ENCODE measurements at places on chromosomes 5 and 9.

GRCh38 chr5:133688391-133688790 is 76.0 kb upstream of the FSTL4 start:
- DNase-seq, result no peak

DNA sequence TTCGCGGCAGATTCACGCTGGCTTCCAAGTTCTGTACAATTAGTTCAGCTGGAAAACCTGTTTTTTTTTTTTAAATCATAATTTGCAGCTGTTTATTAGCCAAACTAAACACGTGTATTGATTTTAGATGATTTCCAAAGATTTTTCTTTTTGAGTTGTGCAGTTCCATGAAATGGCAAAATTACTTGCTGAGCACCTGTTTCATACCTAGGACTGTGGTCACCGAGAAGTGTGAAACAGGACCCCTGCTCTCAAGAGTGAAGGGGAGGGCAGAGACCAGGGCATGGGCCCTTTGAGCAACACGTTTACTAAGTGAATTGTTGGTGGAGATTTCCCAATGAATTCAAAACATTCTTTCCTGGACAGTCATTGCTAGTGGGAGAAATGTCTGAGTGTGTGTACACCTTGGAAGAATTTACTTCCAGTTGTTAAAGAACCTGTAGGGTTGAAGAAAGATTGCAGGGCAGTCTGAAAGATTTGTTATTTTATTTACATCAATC is 688 bp downstream of the SNX24 start:
- DNase-seq, result no peak

DNA sequence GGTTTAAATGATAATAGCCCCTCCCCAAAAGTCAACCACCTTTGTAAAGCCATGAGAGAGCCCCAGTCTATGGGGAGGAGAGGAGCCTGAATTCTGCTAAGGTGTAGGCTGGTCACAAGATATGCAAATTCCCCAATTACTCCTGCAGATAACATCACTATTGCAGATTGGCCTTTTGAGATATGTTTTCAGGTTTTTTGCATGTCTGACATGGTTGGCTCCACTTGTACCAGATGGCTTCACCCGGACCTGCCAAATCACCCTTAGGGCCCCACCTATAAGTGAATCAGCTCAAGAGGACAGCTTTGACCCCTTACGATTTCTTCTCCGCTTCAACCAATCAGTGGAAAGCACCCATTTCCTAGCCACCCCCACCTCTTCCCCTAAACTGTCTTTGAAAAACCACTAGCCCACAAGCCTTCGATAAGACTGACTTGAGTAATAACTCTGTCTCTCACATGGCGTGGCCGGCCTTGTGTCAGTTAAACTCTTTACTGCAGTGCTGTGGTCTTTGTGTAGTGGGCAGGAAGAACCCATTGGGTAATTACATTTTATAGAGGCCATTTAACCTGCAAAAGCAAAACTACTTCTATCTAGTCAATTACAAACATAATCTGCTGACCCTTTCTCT is 69.7 kb downstream of the PRLR start:
- DNase-seq, result no peak

DNA sequence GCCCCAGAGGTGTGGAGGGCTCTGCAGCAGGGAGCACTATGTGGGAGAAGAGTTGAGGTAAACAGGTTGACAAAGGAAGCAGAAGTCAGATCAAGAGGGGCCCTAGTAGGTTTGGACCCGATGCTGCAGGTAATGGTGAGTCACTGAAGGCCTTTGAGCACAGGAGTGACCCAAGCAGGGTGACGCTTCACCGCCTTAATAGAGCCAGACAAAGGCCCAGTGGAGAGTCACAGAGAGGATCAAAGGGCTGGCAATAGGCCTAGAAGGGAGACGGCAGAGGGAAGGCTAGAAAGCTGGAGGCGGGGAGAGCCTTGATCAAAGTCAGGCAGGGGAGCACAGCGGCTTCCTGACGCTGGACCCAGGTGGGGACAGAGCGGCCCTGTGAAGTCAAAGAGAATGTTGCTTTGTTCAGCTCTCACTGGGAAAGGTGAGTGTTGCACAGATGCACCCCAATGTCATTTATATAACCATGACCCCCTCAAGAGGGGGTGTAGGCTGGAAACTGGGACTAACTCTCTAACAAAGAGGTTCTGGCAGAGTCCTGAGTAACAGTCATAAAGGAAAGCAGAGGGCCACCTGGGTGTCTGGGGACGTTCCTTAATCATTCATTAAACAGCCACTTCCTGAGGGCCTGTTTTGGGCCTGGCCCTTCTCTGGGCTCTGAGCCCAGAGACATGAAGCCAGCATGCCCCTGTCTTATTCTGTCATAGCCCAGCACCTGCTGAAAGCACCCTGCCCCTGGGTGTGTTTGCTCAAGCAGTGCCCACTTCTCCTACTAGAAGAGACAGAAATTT is 9.8 kb upstream of the CPLX2 start:
- no peak for DNase-seq

DNA sequence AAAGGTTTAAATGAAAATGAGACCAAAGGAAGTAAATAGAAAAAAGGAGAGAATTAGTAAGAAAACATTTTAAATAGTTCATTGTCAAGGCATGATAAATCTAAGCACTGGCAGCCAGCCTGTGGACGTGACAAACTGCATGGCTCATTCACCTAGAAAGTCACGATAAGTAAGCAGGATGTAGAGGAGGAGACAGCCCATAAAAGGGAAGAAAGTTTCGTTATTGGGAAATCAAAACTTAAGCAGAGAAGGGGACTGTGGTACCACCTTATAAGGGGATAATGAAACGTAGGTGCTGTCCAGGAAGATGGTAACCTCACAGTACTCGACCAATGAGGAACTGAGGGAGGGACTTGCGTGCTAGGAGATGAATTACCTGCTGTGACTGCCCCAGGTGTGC is 494.5 kb upstream of the GRAMD2B start:
- no peak for DNase-seq

GRCh38 chr9:87798261-87798833 is 72.4 kb downstream of the CTSL start:
- DNase-seq, result no peak

- no peak for DNase-seq
Measured at GRCh38 chr5:180347702-180348101, 5.4 kb downstream of the GFPT2 start.

DNA sequence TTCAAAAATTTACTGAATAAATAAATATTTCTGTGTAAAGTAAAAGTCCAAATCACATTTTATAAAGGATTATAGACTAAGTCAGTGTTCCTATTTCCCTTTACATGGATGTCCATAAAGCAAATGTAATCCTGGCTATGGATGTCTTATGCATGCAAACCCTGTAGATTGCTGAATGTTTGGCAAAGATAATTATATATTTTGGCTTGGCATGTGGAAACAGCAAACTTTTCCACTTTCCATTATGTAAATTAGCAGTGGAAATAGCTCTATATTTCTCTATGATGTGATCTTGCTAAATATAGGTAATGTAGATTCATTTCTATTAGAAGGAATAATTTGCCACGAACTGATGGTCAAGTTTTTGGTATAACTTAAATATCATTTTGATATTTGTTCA is 66.5 kb downstream of the CWC27 start:
- DNase-seq, result no peak

- DNase-seq, result no peak
Measured at GRCh38 chr5:171757853-171758535, 27.6 kb upstream of the SMIM23 start.

DNA sequence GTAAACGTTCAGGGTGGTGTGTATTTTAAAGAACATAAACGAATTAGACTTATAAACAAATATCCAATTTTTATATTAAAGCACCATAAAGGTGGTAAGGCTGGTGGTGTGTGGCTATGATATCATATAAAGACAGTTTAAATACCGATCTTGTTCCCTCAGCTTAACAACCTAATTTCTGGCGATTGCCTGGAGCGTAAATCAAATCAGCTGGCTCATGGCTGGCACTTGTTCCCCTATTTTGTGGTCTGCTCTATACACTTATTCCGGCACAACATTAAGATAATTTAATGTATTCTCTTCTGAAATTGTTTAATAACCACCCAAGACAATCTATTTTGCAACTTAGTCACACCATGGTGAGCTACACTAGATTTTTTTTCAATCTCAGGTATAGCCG is 2.4 kb upstream of the HAPLN1 start:
- no peak for DNase-seq

- DNase-seq, result no peak
Measured at GRCh38 chr5:42422656-42423280, 471 bp upstream of the GHR start.

DNA sequence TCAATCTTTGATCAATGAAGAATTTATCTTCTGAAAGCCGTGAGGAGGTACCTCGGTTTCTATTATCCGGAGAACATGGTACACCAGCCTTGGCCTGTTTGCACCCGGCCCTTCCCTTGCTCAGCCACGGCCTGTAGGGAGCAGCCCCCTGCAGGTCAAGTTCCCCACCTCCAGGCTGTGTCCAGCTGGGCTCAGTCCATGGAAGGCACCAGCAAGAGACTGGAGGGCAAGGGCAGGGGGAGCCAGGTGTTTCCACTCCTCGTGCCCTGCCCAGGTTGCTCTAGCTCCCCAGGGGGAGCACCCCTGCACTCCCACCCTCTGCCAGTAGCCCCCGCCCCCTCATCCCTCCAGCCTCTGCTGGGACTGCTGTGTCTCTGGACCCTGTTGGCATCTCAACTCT is 87.3 kb upstream of the ADAMTS2 start:
- no peak for DNase-seq

DNA sequence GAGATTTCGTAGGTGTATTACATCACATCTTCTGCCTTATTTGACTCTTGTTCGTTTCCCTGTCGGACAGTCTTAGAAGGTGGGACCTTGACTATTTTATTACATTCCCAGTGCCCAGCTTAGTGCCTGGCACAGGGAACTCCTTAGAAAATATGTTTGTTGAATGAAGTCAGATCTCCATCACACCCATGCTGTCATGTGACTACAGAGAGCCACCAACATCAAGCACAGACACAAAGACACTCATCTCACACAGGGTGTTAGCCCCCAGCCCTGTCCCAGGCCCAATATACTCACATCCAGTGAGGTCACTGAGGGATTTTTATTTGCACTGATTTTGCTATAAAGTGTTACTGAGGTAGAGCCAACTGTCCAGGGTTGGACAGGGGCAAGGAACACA is 692 bp upstream of the SRA1 start:
- DNase-seq, result no peak

DNA sequence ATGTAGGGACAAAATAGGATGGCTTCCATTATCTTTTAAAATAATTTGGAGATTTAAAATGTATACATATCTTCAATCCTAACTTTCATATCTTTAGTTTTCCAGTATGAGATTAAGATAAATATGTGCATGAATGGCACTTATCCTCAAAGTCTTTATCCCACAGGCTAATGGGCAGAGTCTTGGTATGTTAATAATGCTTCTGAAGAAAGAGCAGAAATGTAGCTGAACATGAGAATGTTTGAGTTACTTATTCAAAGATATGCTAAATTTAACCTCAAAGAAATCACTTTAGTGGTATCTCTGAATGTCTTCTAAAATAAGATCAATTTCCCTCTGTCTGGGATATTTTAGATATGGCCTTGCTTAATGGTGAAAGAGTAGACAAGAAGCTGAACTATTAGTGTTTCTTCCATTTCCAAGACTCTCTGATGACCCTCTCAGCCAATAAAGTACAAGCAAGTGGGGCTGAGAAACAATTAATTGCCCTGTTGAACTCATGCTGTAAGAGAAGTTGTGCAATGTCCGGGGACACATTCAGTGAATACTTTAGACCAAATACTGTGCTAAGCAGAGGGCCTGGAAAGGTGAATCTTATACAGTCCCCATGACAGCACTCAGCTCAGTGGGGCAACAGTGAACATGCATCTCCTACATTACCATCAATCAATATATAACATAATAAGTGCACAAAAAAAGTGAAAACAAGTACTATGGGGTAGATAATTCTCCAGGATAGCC is 50.0 kb upstream of the ADAMTSL1 start:
- no peak for DNase-seq

DNA sequence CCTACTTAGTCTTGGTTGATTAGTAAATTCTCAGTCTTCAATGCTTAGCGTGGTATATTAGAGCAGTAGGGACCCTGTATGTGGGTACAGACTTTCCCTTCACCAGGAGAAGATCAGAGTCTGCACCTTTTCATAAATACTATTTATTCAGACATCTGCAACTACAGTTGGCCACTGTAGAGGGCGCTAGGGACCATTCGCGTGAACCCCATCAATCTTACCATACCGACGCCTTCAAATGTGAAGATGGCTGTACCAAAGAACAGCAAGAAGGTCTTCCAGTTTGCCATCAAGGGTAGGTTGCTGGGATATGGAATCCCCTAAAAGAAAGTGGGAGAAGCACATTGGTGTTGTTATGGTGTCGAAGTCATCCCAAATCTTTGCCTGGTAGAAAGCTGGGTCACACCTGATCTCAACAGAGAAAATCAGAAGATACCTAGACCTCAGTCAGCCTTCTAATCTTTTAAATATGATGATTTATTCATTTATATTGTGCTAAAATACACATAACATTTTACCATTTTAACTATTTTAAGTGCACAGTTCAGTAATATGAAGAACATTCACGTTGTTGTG is 19.1 kb downstream of the SLC36A3 start:
- no peak for DNase-seq

DNA sequence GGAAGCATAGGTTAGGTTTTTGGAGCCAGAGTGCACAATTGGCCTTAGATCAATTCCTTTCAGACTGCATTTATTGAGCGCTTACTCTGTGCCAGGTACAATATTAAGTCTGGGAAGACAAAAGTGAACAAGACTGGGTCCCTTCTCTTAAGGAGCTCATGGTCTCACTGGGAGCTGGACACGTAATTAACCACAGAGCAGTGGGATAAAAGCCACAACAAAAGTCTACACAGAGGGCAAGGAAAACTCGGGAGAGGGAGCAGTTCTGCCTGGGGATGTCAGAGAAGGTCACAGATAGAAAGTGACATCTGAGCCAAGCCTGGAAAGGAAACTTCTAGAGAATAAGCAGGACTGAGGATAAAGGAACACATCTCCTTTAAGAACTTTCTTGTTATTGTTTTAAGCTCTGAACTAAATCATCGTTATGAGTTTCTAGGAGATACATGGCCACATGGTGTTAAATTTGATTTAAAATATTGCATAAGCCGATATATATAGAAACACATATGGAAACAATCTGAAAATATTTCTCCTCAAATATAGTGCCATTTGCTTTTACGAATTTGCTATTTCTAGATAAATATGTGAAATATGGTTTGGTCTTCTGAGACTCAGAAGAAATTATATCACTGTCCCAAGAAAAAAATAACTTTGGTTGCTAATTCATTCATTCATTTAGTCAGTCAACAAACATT is 40.1 kb upstream of the PDE8B start:
- DNase-seq, result no peak

DNA sequence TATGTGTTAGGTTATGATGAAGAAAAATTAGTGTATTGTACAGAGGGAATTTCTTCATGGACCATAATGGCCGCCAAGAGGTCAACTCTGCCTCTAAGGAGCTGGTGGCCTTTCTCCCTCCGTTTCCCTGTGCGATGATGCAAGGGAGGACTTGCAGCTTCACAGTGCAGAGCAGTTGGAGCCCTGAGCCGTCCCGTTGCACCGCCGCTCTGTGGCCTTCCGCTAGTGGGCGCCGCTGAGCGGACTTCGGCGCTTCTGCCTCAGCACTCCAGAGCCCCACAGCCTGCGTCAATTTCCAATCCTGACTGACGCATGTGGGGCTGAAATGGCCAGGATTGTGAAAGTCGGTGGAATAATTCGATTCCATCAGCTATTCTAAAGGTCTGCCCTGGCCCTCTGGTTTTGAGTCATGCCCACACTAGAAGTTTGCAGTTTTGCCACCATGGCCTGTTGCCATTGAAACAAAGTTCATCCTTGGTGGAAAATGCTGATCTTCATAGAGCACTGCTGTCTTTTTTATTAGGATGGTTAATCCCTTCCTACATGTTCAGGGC is 22.7 kb upstream of the LECT2 start:
- peak; percentile 69 for DNase-seq

GRCh38 chr9:29212397-29213387 is 1639.4 kb upstream of the C9orf72 start:
- DNase-seq, result no peak

- DNase-seq, result no peak
Measured at GRCh38 chr5:30112867-30113266, 1080.6 kb upstream of the CDH6 start.
